ENCODE measurements at places on chromosomes 4 and X.
A peak's percentile ranks its signal among the peaks of the same experiment; 100 is the strongest.

- no peak for DNase-seq
These were observed 38.4 kb upstream of the CLNK start for GRCh38 chr4:10722957-10723356.

GRCh38 chr4:13484749-13485221, 645 bp upstream of the RAB28 start:
- no peak for DNase-seq

GRCh38 chr4:124191329-124191728, 521.2 kb downstream of the ANKRD50 start:
- DNase-seq = no peak

DNA sequence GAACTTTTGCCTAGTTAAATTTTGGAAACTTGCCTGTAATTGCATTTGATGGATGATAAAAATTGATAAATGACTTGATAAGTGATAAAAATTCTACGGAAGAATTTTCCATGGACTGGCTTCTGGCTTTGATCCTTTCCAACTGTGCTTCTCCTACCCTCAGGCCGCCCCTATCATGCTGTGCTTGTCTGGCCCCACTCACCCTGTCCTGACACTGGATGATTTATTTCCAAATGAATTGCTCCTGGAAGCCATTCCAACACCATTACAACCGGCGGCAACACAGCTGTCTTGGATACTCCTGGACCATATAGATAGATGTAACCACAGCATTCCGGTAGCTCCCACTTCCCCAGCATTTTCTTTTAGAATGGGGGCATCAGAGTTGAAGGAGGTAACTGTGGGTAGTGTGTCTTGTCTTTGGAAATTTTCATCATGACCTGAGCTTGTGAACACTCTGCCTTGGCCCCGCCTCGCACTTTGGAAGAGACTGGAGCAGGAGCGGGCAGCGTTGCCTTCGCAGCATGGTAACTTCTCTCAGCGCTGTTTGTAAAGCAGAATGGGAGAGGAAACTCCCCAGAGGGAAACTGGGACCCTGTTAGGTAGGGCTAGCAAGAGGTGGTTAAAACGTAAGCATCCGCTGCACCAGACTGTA, 77.4 kb downstream of the TBL1X start:
- no peak for DNase-seq

DNA sequence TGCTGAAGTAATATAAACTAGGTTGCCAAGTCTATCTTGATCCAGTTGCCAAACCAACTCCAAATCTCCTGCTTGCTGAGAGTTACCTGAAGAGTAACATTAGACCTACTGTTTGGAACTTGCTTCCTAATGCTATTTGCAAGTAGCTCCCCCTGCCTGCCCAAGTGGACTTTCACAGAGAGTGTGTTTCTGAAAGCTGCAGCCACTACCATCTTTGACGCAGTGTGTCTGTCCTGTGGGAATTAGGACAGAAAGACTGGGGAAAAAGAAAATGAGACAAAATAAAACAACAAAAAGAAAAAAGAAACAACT, 195.0 kb upstream of the HS3ST1 start:
- no peak for DNase-seq

DNA sequence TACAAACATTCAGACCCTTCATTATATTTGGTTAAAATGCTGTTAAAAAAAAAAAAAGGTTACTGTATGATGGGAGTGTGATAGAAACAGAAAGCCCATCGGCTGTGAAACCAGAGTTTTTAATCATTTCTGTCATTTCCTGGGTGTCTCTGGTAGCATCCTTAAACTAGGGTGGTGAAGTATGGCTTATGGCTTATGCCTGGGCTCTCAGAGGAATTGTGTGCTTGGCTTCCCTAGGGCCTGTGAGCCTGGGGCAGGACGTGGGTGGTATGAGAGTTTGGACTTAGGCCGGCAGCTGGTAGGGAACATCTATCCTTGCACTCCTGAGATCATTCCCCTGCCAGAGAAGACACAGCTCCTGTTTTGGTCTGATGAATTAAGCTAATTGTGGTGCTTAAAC, 52.2 kb downstream of the DCUN1D4 start:
- no peak for DNase-seq

GRCh38 chrX:47523297-47523696, 37.7 kb upstream of the ARAF start:
- DNase-seq = no peak

- DNase-seq = no peak
These were observed 23.2 kb downstream of the CYBB start for GRCh38 chrX:37803057-37803456.

DNA sequence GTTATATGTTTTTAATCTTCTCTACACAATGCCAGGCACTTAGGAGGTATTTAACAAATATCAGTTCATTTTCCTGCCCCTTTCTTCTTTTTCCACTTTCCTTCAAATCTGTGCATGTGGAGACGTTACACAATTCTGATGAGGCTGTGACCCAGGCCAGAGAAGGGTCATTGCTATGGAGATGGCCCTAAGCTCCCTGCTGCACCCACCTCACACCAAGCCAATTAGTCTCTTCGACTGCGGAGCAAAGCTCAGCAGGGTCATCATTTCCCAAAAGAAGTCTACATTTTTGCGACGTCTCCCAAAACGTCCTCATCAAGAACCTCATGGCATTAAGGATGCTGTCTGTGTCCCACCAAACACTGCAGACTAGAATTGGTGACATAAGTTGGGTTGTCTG, 28.9 kb upstream of the VEGFD start:
- no peak for DNase-seq

GRCh38 chr4:184934961-184935360, 83.3 kb upstream of the HELT start:
- no peak for DNase-seq

DNA sequence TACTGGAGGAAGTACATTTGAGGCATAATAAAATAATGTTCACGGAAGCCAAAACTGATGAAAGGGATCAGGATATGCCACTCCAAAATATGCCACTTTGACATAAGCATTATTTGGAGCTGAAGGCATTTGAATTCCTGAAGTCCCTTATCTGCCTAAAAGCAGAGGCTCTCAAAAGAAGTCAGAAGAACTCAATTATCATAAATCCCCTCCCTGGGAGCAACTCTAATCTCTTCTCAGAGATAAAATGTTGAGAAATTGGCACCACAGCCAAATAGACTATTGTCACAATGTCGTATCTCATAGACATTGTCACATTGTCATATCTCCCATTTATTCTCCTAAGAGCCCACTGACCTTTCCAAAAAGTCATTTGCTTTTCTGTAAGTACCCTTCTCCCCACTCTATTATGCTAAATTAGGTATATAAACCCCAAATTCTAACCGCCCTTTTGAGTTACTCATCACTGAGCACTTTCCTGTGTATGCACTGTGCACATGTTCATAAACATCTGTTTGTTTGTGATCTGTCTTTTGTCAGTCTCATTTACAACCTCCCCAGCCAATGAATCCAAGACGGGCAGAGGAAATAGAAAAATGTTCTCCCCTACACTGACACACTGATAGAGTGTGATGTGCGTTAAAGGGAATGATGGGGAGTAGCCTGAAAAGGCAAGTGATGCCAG, 78.5 kb upstream of the NAF1 start:
- DNase-seq = no peak

DNA sequence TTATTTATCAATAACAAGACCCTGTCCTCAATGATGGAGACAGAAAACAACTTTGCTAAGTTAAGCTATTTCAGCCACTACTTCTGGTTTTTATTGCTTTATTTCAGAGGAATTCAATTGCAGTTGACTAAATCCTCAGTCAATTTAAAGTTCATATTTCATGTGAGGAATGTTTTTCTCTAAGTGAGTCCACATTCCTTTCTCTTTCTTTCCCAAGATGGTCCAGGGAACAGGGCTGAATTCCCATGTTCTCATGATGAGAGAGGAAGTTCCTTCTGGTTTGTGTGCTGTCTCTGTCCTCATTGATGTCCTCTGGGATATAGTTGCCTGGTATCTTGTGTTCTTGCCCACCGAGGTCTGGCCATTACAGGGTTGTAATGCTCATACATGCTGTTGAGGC, 117.2 kb downstream of the SLIT2 start:
- DNase-seq = peak; percentile 50

- no peak for DNase-seq
These were observed 45.2 kb downstream of the ANXA5 start for GRCh38 chr4:121651597-121651996.

GRCh38 chr4:145497199-145498149, 15.8 kb downstream of the SMAD1 start:
- DNase-seq = no peak

GRCh38 chr4:32950866-32951265, 2230.7 kb downstream of the PCDH7 start:
- no peak for DNase-seq

DNA sequence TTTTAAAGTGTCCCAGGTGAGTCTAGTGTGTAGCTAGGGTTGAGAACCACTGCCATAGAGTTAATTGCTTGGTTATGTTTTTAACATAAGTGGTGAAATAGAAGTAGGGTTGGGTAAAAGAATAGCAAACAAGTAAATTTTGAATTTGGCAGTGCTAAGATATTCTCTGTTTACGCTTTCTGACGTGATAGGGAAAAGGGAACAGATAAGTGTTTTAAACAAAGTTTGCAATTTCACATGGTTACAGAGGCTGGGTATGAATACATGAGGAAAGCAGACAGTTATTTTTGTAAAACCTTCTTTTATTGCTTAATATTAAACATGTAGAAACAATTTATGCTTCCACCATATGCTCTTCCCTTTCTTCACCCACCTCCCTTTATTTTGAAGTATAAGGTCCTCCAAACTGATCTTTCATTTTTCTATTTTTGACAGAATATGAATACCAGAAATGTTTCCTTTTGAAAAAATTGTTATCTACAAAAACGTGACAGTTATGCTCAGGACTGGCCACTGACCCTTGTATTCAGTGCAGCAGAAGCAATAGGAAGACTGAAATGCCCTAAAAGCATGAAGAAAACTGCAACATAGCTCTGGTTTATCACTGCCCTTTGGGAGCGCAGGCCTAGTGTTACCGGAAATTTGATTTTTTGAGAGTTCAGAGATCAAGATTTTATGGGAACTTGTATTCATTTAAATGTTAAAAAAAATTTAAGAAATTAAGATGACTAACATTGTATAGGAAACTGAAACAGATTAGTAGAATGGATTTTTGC, 214.4 kb upstream of the ARSJ start:
- DNase-seq = peak; percentile 0

DNA sequence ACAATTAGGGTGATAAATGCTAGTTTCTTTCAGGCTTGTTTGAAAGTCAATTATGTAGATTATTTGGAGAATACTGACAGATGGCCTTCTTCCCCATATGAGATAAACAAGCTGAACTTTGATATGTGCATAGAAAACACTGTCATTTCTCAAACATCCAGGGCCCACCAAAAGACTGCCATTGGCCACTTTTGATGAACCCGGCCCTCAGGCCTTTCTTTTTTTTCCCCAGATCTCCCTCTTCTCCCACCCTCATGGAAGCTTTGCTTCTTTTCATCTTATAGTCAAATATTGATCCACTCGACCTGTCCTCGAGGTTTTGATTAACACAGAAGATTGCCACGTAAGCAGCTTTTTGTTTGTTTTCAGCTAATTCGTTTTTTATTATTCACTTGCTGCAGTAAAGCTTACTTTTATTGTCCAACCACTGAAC, 377.4 kb downstream of the SMARCA1 start:
- no peak for DNase-seq

- no peak for DNase-seq
These were observed 22.3 kb downstream of the APLN start for GRCh38 chrX:129632443-129632842.

DNA sequence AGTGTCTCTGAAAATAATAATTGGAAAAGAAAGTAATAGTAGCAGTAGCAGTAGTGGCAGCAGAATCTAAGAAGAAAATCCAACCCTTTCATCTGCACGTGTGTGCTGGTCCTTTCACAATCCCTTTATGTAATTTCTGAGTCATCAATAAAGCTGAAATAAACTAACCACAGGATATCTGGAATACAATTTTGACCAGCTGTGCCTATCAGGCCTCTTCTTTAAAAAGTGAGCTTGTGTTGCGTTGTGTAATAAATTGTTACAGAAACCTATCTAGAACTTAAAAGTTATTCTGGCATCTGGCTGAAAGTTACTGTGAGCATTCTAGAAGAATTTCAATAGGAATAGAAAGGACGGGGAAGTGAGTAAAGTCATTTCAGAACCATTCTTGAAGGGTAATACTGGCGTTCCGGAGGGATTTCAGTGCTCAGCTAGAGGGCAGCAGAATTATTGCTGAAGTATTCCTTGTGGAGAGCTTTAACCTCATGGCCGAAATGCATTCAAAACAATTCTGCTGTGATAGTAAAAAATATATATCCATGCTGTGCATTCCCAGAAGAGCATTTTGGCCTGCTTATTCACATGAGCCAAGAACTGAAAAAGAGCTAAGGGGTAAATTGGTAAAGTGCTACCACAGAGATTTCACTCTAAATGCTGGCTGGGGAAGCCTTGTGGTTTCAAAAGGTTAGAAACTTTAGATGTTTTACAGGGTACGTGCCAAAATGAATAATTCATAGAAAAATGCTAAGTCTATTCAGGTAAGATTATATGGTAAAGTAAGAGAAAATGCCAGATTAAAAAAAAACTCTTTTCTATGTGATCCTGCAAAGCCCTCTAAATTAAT, 260.6 kb downstream of the NKX6-1 start:
- DNase-seq = no peak

DNA sequence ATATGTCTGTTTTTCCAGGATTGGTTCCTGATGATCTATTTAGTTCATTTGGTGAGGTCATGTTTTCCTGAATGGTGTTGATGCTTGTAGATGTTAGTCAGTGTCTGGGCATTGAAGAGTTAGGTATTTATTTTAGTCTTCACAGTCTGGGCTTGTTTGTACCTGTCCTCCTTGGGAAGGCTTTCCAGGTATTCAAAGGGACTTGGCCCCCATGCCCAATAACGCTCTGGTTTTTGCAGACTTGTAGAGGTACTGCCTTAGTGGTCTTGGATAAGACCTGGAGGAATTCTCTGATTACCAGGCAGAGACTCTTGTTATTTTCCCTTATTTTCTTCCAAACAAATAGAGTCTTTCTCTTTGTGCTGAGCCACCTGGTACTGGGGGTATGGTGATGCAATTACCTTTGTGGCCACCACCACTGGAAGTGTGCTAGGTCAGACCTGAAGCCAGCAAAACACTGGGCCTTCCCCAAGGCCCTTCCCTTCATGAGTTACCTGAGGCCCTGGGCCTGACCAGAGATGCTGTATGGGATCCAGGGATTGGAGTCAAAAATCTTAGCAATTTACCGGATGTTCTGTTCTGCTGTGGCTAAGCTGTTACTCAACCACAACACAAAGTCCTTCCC, 63.3 kb upstream of the RXFP1 start:
- no peak for DNase-seq

DNA sequence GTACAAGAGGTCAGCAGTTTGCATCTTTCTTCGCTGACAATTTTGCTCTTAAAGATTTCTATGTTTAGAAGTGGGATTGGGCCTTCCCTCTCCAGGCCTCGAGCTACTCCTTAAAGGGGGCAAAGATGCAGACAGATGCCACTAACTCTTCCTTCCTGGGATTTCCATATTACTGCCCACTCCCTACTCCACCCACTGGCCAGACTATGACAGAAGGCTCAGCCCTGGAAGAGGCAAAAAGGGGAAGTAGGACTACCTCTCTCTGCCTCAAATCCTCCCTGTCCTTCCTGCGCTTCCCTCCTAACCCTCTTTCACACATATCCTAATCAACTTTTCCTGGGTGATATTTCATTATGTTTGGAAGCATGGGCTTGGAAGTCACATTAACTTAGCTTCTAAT, 58.3 kb downstream of the EVC2 start:
- DNase-seq = no peak
